ENCODE measurements at places on chromosomes 1 and 21. TPM values are rescaled to one million over a fixed set of nuclear protein-coding genes. Genes with fewer than 3 reads are reported as not detected.

Gene EXO1
- 25.0 TPM for total RNA-seq

GRCh38 chr1:35558374-35559316, 1.0 kb downstream of the NCDN start:
- no peak for DNase-seq

- no peak for DNase-seq
Observed at GRCh38 chr1:54557671-54558355, 9.8 kb downstream of the ACOT11 start.

Gene NHLH1
- total RNA-seq = not detected

DNA sequence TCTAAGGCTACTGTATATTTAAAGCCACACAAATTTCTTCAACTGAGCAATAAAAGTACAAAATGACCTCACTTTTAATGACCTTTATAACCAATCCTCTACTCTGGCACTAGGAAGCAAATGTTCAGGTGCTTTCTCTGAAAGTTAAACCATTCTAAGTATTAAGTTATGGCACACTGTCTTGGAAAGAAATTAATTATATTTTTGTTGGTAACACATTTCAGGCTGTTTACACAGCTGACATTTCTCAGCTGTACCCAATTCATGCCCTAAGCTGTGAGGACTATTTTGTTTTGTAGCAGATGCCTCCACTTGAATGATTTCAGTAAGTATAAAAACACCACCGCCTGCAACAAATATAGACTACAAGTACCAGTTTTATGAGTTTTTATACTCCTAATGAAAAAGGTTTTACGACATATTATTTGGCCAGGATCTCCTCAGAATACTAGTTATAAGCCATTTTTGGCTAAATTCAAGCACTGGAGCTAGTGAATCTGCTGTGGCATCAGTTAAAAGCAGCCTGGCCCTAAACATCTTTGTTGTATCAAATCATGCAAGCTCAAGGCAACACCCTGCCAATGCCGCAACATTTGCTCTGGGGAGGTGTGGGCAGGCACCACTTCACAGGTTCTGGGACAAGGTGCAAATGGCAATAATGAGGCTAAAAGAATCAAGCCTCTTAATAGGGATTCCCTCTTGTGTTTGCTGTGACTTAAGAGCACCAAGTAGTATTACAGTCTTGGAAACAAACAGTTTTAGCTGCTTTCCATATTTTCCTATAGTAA, 228.4 kb upstream of the DMRTA2 start:
- DNase-seq = no peak

DNA sequence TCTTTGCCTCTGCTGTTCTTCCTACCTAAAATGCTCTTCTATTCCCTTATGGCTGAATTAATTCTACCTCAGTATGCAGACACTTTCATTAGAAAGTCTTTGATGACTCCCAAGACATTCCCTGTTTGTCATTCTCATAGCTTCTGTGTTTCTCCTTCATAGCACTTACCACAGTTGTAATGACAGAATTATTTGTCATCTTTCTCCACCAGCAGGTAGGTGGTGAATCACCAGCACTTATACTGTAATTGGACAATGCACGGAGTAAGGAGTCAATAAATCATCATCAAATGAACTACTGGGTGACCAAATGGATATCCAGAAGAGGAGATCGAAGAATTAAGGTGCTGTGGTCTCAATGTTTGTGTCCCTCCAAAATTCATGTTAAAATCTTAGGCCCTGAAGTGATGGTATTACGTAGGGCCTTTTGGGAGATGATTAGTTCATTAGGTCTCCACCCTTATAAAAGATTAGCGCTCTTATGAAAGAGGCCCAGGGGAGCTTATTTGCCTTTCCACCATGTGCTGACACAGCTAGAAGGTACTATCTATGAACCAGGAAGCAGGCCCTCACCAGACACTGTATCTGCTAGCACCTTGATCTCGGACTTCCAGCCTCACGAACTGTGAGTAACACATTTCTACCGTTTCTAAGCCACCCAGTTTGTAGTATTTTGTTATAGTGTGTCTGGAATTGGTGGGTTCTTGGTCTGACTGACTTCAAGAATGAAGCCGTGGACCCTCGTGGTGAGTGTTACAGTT, 2.4 kb upstream of the CCT8 start:
- DNase-seq = peak; percentile 89

DNA sequence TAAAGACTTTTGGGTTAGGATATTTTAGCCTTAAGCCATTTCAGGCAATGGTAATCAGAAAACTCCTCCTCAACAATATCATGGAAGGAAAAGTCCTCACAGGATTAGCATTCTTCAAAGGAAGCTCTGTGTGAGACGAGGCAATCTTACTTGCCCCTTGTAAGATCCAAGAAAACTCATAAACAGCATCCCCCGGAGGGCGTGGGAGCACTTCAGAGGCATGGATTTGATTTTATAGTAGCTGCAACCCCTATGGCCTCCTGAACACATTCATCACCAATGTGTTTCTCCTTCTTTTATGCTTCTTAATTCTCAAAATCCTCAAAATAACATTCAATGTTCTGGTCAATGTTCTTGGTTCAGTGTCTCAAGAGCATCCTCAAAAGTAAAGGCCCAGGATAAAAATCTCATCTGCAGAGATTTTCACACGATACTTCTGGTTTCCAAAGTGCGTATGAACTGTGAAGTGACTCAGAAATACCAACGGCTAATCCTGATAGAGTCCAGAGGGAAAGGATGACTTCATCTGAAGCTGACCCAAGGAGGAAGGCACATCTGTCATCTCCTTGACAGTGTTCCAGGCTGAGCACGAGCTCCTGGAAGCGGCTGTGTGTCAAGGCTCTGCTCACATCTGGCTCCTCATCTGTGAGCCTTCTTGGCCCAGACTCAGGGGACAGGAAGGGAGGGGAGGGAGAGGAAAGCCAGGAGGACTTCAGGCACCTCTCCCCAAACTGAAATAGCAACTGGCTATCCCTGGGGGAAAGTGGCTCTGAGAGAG, 49.3 kb upstream of the PSEN2 start:
- DNase-seq = peak; percentile 96

- no peak for DNase-seq
Observed at GRCh38 chr1:152928671-152929070, 18.3 kb upstream of the SPRR5 start.

DNA sequence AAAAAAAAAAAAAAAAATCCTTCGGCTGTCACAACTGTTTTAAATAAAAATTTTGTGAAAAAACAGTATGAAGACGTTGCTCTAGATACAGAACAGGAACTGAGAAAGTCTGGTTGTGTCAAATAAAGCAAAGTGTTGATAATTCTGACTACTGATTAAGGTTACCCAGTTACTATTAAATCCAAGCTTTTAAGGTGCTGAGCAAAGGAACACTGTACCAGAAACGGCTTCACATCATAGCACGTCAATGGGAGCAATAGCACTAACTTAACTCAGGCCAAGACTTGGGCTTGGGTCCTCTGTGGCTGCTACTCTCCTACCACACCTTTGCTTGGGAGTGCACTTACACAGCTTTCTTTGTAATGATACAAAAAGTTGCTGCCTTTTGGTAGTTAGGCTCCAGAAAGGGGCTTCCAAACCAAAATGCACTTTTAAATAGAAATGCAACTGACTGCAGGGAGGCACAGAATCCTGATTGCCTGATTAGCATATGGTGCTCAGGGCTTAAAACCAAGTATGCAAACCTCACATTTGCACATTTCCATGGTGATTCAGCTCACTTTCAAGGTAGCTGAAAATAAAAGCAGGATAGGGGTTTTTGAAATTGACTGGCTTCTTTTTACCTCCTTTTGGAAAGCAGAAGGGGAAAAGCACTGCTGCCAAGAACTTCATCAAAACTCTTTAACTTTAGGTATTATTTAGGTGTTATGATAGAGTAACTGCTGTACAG, 6.3 kb downstream of the MCL1 start:
- peak; percentile 59 for DNase-seq

DNA sequence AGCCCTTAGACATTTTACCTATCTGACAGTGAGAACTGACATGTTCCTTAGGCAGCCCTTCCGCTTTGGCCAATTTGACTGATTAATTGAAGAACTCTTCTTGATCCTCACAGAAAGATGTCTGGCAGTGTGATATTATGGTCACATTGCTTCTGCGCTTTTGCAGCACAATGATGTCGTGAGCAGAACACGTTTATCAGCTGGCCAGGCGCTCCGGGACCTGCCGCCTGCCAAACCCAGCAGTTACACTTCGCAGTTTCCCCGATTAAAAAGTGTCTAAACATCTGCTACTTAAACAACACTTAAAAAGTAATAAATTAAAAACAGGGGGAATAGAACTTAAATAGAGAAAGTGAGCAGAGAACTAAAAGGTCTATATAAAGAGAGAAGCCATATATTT, 103.5 kb upstream of the ETS2 start:
- no peak for DNase-seq

- no peak for DNase-seq
Observed at GRCh38 chr1:229547542-229547941, 11.0 kb downstream of the ABCB10 start.

Gene SIM2
- 1.8 TPM for total RNA-seq

Gene RNF207
- 3.9 TPM for total RNA-seq

DNA sequence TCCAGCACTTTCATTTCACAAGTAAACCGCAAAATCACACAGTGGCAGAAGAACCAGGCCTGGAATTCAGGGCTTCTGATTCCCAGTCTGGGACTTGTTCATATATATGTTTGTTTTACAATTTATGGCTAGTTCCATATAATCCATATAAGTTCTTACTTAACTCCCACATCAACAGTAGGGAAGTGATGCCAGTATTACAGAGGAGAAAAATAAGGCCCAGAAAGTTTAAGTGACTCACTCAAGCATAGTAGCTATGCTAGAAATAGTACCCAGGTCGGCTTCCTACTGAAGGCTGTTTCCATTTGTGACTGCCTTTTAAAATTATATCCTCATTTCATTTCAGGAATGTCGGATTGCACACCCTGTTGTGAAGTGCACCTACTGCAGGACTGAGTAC, 1.4 kb downstream of the FAM76A start:
- peak; percentile 39 for DNase-seq

DNA sequence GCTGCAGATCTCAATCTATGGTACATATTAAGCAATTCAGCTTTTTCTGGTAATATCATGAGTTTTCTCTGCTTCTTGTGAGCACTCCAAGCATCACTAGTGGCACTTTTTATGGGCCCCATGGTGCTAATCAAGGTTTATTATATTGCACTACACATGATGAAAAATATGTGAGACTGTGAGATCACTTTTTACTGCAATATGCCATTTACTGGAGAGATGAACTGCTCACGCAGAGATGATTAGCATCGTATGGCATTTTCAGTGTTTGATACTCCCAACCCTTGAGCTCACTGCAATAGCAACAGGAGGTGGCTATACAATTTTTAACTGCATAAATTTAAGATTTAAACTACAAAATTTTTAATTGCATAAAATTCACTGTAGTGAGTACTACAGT, 8.7 kb upstream of the KCNK1 start:
- DNase-seq = no peak

Gene CD1E
- not detected for total RNA-seq

Gene PCBP3
- 0.10 TPM for total RNA-seq

Gene FAM163A
- total RNA-seq = not detected

DNA sequence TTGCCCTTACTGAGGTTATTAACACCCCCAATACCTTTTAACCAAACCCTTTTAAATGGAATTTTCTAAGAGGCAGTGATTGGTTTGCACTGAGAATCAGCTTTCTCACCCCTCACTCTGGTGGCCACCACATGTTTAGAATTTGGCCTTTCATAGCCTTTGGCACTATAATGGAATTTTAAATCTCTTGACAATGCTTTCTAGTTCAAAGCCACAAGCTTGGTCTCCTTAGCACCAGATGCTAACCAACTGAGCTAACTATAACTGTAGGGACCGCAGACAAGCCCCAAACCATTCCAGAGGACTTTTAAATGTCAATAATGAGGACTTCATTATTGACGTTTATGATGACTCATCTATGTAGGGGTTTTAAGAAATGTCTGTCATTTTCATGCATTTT, 238.7 kb upstream of the SNX7 start:
- peak; percentile 15 for DNase-seq

GRCh38 chr21:38899277-38899947, 93.7 kb downstream of the ETS2 start:
- DNase-seq = no peak

DNA sequence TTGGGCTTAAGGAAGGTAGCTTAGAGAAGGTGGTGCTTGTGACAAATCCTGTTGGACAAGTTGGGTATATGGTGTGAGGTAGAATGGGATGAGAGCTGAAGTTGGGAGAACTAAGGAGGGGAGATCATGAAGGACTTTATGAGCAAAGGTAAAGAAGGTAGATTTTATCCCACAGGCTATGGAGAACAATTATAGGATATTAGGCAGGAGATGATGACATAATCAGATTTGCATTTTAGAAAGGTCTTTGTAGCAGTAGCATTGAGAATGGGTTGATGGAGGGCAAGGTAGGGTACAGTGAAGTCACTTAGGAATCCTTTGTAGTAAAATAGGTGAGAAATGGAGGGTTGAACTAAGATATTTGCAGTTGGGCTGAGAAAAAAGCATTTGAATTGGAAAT, 14.9 kb upstream of the TCHH start:
- DNase-seq = no peak

DNA sequence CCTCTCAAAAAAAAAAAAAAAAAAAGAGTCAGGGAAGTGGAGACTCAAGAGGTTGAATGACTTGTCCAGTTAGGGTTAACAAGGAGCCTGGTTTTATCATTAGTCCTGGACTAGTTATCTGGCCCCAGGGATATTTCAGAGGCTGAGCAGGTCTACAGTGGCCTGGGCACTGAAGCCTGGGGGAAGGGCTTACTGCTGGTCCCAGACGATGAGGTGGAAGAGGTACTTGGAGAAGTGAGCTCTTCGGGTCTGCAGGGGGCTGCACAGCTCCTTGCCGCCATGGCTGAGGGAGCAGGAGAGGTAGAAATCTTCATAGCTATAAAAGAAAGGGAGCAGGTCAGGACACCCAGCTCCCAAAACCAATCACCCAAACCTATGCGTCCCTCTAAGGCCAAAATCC, 40.1 kb downstream of the PIK3C2B start:
- no peak for DNase-seq

- DNase-seq = no peak
Observed at GRCh38 chr1:115797486-115797885, 29.0 kb upstream of the CASQ2 start.

Gene OR10X1
- total RNA-seq = not detected

GRCh38 chr1:97630948-97631347, 289.9 kb downstream of the DPYD start:
- DNase-seq = peak; percentile 28

DNA sequence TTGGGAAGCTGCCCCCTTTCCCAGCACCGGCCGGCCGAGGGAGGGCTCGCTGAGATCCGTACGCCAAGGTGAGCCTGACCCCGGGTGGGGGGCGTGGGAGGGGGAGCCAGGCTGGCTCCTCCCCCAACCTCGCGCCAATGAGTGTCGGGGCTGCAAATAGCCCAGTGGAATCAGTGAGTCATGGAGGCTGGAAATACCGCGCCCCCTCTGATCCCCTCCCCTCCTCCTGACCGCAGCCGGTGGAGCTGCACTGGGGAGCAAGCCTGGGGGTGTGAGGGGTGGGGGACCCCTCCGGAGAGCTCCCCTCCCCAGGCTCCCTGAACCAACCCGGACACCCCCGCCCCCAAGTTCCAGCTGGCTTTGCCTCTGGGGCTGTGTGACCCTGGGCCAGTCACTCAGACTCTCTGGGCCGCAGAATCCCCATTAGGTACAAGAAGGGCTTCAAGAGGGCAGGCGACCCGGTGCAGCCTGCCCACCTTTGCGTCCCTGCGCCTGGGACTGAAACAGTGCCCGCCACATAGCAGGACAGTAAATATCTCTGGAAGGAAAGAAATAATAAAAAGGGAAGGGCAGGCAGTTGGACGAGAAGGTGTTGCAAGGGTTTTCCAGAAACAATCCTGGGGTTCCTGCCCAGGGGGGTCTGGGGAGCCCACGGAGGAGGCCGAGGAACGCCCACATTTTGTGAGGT, 4.5 kb downstream of the HSPB7 start:
- peak; percentile 87 for DNase-seq
